ENCODE measurements at places on chromosomes 7 and 10. TPM values are rescaled to one million over a fixed set of nuclear protein-coding genes. Genes with fewer than 3 reads are reported as not detected.

PDGFA gene
- 0.53 TPM for total RNA-seq

MYL7 gene
- not detected for total RNA-seq

NCAPG2 gene
- total RNA-seq = 123 TPM

CAMK2B gene
- 0.11 TPM for total RNA-seq

CLCN1 gene
- total RNA-seq = not detected

ABCC2 gene
- 2.4 TPM for total RNA-seq

GJD4 gene
- total RNA-seq = not detected

TPK1 gene
- 21.0 TPM for total RNA-seq

CTAGE4 gene
- total RNA-seq = 2.2 TPM

DNA sequence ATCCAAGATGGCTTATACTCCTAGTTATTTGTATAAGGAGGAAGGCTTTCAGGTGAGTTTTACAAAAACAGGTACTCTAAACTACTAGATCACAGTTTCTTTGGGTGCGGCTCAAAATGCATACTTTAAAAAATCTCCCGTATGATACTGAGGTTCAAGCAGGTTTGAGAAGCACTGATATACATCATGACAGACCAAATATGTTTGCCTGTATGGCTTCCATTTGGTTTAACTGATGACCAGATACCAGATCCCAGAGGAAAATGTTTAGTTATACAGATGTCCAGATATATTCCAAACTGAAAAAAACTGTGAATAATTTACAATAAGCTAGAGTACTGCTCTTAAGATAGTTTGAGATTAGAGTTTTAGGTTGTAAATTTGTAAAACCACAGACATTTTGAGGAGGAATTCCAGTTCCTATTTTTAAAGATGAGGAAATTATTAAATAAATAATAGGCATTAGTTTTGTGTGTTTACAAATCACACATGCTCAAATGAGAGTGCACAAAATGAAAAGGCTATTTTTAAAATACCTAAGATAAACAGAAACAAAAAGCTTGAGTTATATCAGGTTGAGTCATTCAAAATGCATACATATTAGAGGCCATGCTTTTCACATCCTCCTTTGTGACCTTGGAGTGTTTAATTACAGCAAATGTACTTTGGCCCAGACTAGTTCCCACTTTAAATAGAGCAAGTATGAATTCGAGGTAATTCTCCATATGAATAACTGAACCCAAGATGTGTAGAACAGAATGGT is 60.5 kb downstream of the SEMA3C start:
- H3K4me1 ChIP-seq = no peaks in the 10 kb centered on the region
- no peak overlapping the region for H3K4me3 ChIP-seq
- no peak overlapping the region for H3K27ac ChIP-seq
- DNase-seq = no peak

GRCh38 chr7:43753843-43754242 is 4.6 kb upstream of the BLVRA start:
- no peaks in the 10 kb centered on the region for H3K36me3 ChIP-seq
- peaks cover 16% of the 10 kb centered on the region for H3K4me1 ChIP-seq
- no peak for DNase-seq
- no peak overlapping the region for H3K27ac ChIP-seq
- H3K27me3 ChIP-seq = peaks cover 3% of the 10 kb centered on the region

DNA sequence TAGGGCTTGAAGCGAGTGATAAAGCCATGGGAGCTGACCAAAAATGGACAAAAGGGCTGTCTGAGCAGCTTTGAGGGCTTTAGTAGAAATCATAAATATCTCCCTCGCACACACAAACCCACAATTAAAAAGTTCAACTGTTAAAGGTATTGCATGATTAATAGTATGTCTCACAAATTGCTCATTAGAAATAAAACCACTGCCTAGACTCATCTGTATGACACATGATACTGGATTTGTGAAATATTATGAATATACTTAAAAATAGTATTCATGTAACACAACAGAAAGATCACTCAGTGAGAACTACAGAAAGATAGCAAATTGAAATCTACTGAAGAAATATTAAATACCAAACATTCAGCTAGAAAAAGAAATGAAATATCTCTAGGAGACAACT is 11.9 kb upstream of the PTPN12 start:
- H3K27ac ChIP-seq = no peak overlapping the region
- no peak for DNase-seq
- no peaks in the 10 kb centered on the region for H3K4me1 ChIP-seq
- H3K4me3 ChIP-seq = no peak overlapping the region

DNA sequence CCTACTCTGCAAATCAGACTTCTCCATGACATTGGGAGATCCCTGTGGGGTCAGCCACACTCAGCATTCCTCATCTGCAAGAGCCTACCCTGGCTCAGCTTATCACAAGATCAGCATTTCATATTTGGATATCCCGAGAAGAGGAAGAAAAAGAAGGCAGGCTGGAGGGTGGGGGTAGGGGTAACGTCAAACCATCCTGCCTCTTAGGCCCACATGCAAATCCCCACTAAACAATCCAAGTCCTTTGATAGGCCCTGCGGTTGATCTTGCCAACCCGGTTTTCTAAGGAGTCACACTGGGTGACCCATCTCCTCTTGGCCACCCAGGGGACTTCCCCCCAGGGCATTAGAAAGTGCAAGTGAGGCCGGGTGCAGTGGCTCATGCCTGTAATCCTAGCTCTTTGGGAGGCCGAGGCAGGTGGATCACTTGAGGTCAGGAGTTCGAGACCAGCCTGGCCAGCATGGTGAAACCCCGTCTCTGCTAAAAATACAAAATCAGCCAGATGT is 128.0 kb upstream of the CALN1 start:
- H3K36me3 ChIP-seq = no peaks in the 10 kb centered on the region
- no peak overlapping the region for H3K4me3 ChIP-seq
- no peaks in the 10 kb centered on the region for H3K27me3 ChIP-seq
- no peak overlapping the region for H3K27ac ChIP-seq
- DNase-seq = no peak

- no peaks in the 10 kb centered on the region for H3K36me3 ChIP-seq
- DNase-seq = no peak
- no peak overlapping the region for H3K4me3 ChIP-seq
- no peak overlapping the region for H3K27ac ChIP-seq
- H3K27me3 ChIP-seq = no peaks in the 10 kb centered on the region
- no peaks in the 10 kb centered on the region for H3K4me1 ChIP-seq
Observed at GRCh38 chr7:144670218-144670617, 165.6 kb downstream of the TPK1 start.

GRCh38 chr7:109545686-109546085 is 976.0 kb downstream of the DNAJB9 start:
- H3K4me1 ChIP-seq = no peaks in the 10 kb centered on the region
- no peak overlapping the region for H3K27ac ChIP-seq

GRCh38 chr10:97031459-97031858 is 154.3 kb downstream of the SLIT1 start:
- no peak overlapping the region for H3K27ac ChIP-seq
- H3K36me3 ChIP-seq = no peaks in the 10 kb centered on the region
- peaks cover 25% of the 10 kb centered on the region for H3K27me3 ChIP-seq
- no peaks in the 10 kb centered on the region for H3K4me1 ChIP-seq
- DNase-seq = no peak
- H3K4me3 ChIP-seq = no peak overlapping the region

DNA sequence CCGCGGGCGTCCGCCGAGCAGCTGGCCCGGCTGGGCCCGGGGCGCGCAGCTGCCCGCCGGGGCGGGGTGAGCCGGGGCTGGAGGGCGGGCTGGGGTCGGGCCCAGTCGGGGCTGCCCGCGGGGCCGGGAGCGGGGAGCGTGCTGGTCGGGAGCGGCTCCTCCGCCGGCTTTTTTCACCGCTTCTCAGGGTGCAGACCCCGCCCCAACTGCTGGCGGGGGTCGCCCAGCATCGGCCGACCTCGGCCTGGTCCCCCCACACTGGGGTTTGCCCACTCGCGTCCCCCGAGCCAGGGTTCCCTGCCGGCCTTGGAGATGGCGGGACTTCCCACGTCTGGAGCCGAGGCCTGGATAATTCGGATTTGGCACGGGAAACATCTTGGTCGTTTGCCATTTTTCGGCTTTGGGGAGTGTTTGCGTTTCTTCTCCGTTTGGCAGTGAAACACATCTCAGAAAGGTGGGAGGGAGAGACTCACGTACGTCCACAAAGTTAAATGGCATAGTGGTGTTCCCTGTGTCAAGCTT is 432 bp downstream of the TMEM248 start:
- H3K36me3 ChIP-seq = peaks cover 22% of the 10 kb centered on the region
- H3K27ac ChIP-seq = peak overlapping the region; percentile 94
- H3K4me3 ChIP-seq = peak overlapping the region; percentile 86
- H3K4me1 ChIP-seq = peaks cover 25% of the 10 kb centered on the region
- no peaks in the 10 kb centered on the region for H3K27me3 ChIP-seq

- no peaks in the 10 kb centered on the region for H3K27me3 ChIP-seq
- DNase-seq = no peak
- H3K4me3 ChIP-seq = no peak overlapping the region
- H3K27ac ChIP-seq = no peak overlapping the region
- peaks cover 7% of the 10 kb centered on the region for H3K4me1 ChIP-seq
Observed at GRCh38 chr10:42982891-42983506, 93.9 kb upstream of the RET start.

- DNase-seq = no peak
- no peak overlapping the region for H3K27ac ChIP-seq
- H3K4me3 ChIP-seq = no peak overlapping the region
- no peaks in the 10 kb centered on the region for H3K27me3 ChIP-seq
- H3K36me3 ChIP-seq = peaks cover 5% of the 10 kb centered on the region
Observed at GRCh38 chr7:157250605-157251228, 86.1 kb upstream of the DNAJB6 start.

DNA sequence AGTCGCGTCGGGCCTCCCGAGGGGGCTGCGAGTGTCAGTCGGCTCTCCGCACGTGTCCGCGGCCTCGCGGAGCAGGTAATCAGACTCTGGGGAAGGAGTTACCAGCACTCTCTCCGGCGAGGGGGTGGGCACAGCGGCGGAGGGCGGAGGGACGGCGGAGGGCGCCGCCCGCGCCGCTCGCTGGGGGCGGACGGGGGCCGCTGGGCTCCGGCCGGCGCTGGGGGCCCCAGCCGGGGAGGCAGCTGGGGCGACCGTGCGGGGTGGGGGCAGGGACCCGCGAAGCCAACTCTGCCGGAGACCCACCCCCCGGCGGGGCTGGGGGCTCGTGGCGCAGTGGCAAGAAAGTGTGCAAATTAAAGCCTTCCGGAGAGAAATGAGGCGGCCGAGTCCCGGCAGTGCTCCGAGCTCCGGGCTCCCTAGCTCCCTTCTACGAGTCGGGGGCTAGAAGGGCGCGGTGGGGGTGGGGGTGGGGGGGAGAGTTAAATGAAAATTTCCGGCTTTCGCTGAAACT is at the start of gene CDK6:
Gene CDK6, minus strand, starts transcription at position 85 of the 511 bp plus-strand sequence. CDS start 3,250 bp downstream, outside the sequence.
- peak within 1 kb of the TSS; percentile 95 for H3K27ac ChIP-seq
- peak within 1 kb of the TSS; percentile 98 for H3K4me3 ChIP-seq
- peak; percentile 78 for DNase-seq
- H3K36me3 ChIP-seq = peaks cover 22% of the 10 kb centered on the region

- peak; percentile 89 for DNase-seq
- H3K4me1 ChIP-seq = peaks cover 38% of the 10 kb centered on the region
- H3K36me3 ChIP-seq = peaks cover 14% of the 10 kb centered on the region
- H3K4me3 ChIP-seq = peak within 1 kb of the TSS; percentile 93
Observed at GRCh38 chr10:119596537-119597404, at the start of gene TIAL1. TIAL1 (minus strand) TSS chr10:119596964; CDS start chr10:119596465, 499 bp downstream.

- no peak overlapping the region for H3K4me3 ChIP-seq
- H3K27ac ChIP-seq = no peak overlapping the region
- peaks cover 13% of the 10 kb centered on the region for H3K4me1 ChIP-seq
Observed at GRCh38 chr7:70361821-70362220, 763.5 kb downstream of the AUTS2 start.

- H3K36me3 ChIP-seq = no peaks in the 10 kb centered on the region
- peak overlapping the region; percentile 63 for H3K4me3 ChIP-seq
- peak overlapping the region; percentile 83 for H3K27ac ChIP-seq
- peaks cover 26% of the 10 kb centered on the region for H3K4me1 ChIP-seq
- peaks cover 36% of the 10 kb centered on the region for H3K27me3 ChIP-seq
Observed at GRCh38 chr7:2698581-2699288, 10.7 kb downstream of the AMZ1 start.

- no peaks in the 10 kb centered on the region for H3K36me3 ChIP-seq
- H3K27me3 ChIP-seq = no peaks in the 10 kb centered on the region
- H3K4me3 ChIP-seq = no peak overlapping the region
- no peaks in the 10 kb centered on the region for H3K4me1 ChIP-seq
- no peak overlapping the region for H3K27ac ChIP-seq
Observed at GRCh38 chr7:42351316-42351935, 114.4 kb upstream of the GLI3 start.

- DNase-seq = no peak
- H3K4me3 ChIP-seq = no peak overlapping the region
- H3K36me3 ChIP-seq = peaks cover 81% of the 10 kb centered on the region
- H3K27me3 ChIP-seq = no peaks in the 10 kb centered on the region
- H3K27ac ChIP-seq = no peak overlapping the region
Observed at GRCh38 chr7:138515001-138515528, 55.0 kb downstream of the TRIM24 start.

- peaks cover 5% of the 10 kb centered on the region for H3K36me3 ChIP-seq
- no peaks in the 10 kb centered on the region for H3K27me3 ChIP-seq
- DNase-seq = no peak
- H3K27ac ChIP-seq = peak overlapping the region; percentile 98
- peak overlapping the region; percentile 96 for H3K4me3 ChIP-seq
Observed at GRCh38 chr10:63268149-63268797, 135.1 kb downstream of the NRBF2 start.

GRCh38 chr10:77603534-77603927 is 34.1 kb downstream of the KCNMA1 start:
- H3K36me3 ChIP-seq = no peaks in the 10 kb centered on the region
- peak overlapping the region; percentile 55 for H3K27ac ChIP-seq
- peaks cover 20% of the 10 kb centered on the region for H3K4me1 ChIP-seq
- H3K4me3 ChIP-seq = peak overlapping the region; percentile 47
- DNase-seq = peak; percentile 44

- H3K36me3 ChIP-seq = peaks cover 58% of the 10 kb centered on the region
- no peak overlapping the region for H3K4me3 ChIP-seq
- H3K4me1 ChIP-seq = peaks cover 22% of the 10 kb centered on the region
- DNase-seq = no peak
Observed at GRCh38 chr10:61919646-61920215, 18.2 kb downstream of the ARID5B start.
